ENCODE measurements at places on chromosomes 3 and 15.

GRCh38 chr3:44923632-44924456, 49.4 kb downstream of the TGM4 start:
- peak; percentile 91 for DNase-seq

DNA sequence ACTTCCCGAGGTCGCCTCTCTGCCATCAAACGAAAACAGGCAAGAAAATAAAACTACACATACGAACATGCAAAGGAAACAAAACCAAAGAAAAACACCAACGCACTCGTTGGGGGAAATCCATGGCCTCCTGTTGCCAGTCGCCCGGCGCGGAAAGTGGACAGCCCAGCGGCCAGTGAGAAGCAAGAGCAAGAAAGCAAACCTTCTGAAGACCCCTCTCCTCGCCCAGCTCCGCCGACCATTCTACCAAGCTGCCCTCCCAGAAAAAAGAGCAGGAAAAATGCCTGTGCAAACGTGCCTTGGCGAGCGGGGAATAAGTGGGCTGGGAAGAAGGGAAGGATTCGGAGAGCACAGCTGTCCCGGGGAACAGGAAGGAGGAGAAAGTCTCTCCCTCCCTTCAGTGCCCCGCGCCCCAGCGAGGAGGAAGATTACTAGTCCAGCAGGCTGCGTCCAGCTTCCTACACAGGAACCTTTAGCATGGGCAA, 802 bp upstream of the NECTIN3 start:
- DNase-seq = no peak

GRCh38 chr3:31530039-31530959, 2.4 kb upstream of the STT3B start:
- no peak for DNase-seq

DNA sequence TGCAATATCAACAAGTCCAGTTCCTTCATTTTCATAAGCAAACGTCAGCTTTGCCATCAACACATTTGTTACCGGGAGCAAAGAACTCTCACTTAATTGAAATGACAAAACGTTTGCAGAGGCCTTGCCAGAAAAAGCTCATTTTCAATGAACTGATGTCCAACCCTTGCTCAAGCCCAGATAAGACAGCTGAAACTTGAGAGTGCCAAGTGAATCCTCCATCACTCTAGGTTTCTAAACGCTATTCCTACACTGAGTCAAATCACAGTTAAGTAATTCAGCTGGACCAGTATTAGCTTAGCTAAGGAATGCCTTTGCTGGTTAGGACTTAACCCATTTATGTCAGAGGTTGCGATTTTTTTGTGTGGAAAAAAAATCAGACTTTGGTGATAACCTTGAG, 11.5 kb downstream of the CHSY1 start:
- no peak for DNase-seq

DNA sequence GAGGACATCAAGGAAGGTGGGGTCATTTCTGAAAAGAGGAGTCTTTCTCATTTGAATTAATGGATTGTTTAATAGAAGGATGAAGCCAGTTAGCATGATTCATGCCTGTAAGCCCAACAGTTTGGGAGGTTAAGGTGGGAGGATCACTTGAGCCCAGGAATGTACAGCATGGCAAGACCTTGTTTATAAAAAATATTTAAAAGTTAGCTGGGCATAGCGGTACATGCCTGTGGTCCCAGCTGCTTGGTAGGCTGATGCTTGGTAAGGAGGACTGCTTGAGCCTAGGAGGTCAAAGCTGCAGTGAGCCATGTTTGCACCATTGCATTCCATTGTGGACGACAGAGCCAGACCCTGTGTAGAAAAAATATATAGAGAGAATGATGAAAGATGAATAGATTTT, 165.5 kb downstream of the ALCAM start:
- DNase-seq = no peak

DNA sequence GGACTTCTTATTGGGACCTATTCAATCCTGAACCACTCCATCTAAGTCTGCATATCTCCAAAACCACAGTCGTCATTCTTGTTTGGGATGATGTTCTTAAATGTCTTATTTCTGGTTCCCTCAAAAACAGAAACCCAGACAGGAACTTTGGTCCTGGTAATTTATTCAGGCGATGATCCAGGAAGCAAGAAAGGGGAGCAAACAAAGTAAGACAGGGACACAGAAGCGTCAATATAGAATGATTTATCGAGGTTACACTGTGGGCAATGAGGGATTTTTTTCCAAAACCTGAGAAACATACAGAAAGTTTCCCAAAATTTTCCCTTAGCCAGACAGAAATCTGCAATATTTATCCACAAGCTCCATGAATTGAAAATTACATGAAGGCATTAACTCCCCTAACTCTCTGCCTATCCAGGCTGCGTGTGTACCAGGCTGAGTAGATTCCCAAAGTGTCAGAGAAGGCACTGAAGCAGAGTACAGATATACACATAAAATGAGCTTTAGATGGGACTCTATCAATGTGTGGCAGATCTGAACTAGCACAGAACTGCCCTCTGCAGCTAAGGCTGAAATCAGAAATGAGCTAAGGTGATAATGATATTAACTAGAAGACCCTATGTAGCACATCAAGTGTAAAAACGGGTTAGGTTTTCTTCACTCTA, 43.2 kb downstream of the TP63 start:
- no peak for DNase-seq

DNA sequence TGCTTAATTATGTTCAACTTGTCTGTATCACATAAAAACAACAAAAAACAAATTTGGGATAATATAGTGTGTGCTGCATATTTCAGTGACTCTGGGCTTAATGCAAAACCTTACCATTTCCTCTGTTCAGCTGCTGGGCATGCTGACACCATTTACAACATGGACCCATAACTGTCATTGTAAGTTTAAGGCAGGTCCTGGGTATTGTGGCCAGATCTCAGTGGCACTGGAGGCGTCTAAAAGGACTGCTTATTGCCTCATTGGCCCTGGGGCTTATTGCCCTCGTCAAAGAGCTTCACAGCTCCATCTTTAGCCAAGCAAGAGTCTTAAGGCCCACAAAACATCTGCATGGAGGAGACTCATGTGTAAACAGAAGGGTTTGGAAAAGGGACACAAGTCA, 390.2 kb downstream of the NR2F2 start:
- no peak for DNase-seq

- DNase-seq = peak; percentile 8
Observed at GRCh38 chr15:59642351-59642750, 15.0 kb downstream of the GTF2A2 start.

- DNase-seq = no peak
Observed at GRCh38 chr3:108407886-108408285, 102.5 kb downstream of the MYH15 start.
